ENCODE measurements at places on chromosomes 2 and 18.
A peak's percentile ranks its signal among the peaks of the same experiment; 100 is the strongest.

- DNase-seq = no peak
These were observed 387.8 kb downstream of the CDH7 start for GRCh38 chr18:66138642-66139041.

DNA sequence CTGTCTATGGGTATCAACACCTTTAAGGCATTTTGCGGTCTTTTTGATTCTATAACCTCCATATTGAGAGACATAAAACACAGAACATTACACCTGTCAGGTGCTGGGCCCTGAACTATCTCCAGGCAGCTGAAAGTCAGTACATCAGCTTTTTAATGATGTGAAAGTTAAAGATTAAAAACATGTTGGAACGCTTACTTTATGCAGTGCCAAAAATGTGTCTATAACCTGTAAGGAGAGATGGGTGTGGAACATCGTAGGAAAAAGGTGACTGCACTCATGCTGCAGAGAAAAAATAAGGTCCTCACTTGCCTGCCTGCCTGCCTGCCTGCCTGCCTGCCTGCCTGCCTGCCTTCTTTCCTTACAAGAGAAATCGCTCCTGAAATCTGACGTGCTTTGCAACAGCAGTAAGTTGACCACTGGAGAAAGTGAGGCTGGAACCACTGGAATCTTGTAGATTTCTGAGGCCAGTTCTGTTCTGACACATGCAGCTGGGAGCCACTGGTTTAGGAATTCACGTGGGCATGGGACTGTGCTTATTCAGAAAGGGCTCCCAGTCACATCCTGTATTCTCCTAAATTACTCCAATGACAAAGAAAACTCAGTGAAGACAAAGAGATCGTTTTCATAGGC is 34.1 kb downstream of the BCL11A start:
- DNase-seq = peak; percentile 18

GRCh38 chr2:214019973-214020345 is 390.9 kb upstream of the VWC2L start:
- DNase-seq = no peak

- peak; percentile 65 for DNase-seq
These were observed 6.0 kb upstream of the GLI2 start for GRCh38 chr2:120729406-120730399.

- no peak for DNase-seq
These were observed 526 bp downstream of the PRKRA start for GRCh38 chr2:178450524-178450773.

GRCh38 chr18:63928331-63928730 is 20.6 kb downstream of the SERPINB10 start:
- DNase-seq = no peak

DNA sequence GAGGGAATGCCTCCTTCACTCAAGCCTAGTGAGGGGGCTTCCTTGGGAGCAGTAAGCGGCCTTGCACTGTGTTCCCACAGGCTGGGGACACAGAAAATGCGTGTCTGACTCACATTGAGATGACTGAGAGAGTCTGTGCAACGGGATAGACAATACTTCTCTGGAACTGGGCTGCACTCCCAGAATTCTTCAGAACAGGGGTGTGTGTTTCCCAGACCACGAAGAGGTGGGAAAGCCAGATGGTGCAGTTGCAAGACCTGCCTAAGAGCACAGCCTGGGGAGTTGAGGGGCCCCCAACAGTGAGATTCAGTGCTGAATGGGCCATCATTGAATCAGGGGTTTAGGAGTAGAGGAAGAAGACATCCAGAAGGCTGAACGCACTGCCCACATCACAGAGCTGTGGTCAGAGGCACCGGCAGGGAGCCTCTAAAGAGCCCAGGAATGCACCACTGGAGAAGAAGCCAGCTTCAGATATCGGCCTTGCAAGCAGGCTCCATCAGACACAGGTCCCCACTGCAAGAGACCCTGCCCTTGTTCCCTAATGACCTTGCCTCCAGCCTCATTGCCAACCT is 36.6 kb upstream of the MRPL19 start:
- DNase-seq = no peak

DNA sequence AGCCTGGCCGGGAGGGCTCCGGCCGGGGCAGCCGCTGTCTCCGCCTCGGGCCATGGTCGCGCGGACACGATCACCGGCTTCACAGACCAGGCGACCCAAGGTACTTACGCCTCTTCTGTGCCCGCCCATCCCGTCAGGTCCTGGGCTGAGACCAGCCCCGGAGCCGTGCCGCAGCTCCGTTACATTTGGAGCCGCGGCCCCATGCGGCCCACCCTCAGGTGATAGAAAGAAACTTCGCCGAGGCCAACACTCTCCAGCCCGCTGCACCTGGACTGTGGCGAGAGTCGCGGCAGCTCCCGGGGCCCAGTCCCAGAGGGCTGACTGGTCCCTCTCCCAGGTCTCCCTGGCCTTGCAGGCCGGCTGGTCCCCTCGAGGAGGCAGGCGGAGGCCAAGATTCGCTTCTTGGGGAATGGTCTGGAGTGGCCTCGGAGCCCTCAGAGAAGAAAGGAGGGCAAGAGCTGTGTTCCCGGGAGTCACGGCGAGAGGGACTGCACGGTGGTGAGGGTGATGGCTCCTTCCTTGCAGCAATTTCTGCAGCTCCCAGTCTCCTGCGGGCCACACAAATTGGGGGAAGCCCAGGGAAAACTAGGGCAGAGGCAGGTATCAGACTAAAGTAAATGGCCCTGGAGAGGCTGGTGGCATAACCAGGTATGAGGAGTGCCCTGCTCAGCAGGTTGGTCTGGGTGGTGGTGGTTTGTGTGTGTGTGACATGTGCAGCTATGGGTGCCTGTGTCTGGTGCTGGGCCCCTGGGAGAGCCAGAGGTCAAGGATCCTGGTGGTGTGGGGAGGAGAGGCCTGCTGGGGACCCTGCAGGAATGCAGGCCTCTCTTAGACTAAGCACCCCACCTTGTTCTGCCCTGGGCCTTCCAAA is 822 bp downstream of the GDF7 start:
- no peak for DNase-seq

DNA sequence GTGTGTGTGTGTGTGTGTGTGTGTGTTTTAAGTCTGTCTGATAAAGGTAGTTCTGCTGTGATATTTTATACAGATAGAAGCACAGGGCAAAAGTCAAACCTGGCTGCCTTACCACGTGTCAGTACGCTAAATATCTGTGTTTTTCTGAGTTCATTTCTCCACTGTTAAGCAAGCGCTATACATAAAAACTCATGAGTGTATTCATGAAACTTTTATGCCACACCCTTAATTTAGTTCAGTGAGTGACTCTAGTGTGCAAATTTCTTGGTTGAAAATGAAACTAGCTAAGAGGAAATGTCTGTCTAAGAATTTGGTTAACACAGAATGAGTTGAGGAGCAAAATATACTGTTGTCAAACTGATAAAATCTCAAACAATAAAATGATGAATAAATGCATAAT is 11.2 kb downstream of the CASP10 start:
- DNase-seq = no peak

GRCh38 chr2:100419915-100420314 is 2.4 kb upstream of the CHST10 start:
- no peak for DNase-seq

- DNase-seq = no peak
These were observed 111.1 kb downstream of the FHOD3 start for GRCh38 chr18:36408606-36409005.

GRCh38 chr18:57275111-57275510 is 77.2 kb upstream of the ST8SIA3 start:
- DNase-seq = no peak

GRCh38 chr2:145284551-145284950 is 764.6 kb upstream of the ZEB2 start:
- no peak for DNase-seq
